ENCODE measurements at places on chromosomes 5 and 9.

DNA sequence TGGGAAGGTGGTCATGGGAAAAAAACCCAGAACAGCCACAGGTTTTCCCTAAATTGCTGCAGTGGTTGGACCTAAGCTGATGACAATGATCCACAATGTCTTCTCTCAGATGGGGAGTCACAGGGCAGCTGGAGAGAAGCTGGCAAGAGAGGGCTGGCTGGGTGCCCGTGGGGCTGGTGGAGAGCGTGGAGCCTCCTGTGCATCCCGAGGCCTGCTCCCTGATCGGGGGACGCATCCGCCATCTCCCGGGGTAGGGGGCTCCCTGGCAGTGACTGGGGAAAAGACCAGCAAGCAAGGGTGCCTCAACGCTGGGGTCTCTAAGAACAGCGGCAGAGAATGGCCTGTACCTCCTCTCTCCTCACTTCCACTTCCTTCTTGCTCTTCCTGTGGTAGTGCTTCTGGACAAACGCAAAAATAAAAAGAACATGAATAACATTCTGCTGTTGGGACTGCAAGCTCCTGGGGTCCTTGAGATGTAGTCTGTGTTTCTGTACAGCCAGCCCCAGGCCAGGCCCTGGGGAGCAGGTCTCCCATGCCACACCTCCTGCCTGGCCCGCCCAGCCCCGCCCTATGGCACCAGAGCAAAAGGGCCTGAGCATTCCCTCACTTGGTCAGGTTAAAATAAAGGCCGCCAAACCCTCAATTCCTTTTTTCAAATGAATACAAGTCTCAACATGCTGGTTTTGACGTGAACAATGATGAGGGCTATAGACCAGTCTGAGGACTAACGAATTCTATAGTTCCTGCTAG lies 7.0 kb upstream of the MRNIP start:
- no peak for DNase-seq

DNA sequence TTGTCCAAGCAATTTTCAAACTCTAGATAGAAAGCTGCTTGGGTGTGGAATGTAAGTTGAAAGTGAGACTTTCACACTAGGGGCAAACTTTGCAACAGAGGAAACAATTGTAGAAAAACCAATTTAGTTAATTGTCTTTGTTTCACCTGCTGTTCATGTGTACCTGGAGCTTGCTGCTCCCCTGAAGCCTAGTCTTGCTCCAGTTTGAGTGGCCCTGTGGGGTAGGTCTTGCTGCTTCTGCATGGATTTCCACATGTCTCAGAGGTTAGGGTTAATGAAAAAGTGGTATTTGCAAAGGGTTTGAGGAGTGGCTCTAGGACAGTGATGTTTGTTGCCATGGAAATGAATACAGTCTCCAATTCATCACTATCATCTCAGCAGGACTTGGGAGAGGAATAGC lies 182.2 kb downstream of the FSTL4 start:
- DNase-seq, result no peak

GRCh38 chr9:97788763-97789663 lies 64.0 kb upstream of the FOXE1 start:
- no peak for DNase-seq

GRCh38 chr5:178077751-178078150 lies 35.6 kb upstream of the N4BP3 start:
- no peak for DNase-seq

GRCh38 chr5:2251751-2252150 lies 369.0 kb upstream of the IRX4 start:
- no peak for DNase-seq

All from activated CD8-positive, alpha-beta memory T cell treated with anti-CD3 and anti-CD28 coated beads, Interleukin-2, amount 50 U/mL, for 4 hours (primary cell).